ENCODE measurements at places on chromosomes 12 and 14.

DNA sequence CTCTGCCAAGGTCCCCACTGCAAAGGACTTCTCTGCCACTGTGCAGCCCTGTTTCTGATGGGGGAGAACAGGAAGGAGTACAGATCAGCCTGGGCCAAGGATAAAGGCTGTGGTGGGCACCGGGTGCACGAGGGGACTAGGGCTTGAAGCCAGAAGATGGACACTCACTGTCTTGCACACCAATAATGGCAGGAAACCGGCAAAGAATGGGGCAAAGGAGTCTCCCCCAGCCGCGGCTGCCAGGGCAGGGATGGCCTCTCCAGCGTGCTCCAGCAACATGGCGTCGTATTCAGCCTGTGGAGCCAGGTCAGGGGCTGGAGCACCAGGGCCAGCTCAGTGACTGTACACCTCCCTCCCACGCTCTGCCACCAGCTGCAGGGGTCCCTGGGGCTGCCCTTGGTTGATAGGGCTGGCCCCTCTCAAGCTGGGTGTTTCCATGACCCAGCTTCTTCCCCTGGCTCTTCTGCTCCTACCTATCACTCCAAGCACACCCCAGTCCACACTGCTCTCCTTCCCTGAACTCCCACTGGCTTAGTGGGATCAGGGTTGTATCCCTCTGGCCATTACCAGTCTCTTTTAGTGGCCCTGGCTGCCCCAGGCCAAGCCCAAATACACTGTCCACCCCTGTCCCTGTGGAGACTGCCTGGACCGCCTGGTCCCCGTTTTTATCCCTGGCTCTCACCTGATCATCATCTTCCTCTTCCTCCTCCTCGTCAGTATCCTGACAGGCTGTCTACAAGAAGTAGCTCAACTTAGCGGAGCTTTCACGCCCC is 6.3 kb downstream of the IPO4 start:
- DNase-seq: no peak

- DNase-seq: no peak
These were observed 7.4 kb upstream of the CCDC88C start for GRCh38 chr14:91424813-91425530.

DNA sequence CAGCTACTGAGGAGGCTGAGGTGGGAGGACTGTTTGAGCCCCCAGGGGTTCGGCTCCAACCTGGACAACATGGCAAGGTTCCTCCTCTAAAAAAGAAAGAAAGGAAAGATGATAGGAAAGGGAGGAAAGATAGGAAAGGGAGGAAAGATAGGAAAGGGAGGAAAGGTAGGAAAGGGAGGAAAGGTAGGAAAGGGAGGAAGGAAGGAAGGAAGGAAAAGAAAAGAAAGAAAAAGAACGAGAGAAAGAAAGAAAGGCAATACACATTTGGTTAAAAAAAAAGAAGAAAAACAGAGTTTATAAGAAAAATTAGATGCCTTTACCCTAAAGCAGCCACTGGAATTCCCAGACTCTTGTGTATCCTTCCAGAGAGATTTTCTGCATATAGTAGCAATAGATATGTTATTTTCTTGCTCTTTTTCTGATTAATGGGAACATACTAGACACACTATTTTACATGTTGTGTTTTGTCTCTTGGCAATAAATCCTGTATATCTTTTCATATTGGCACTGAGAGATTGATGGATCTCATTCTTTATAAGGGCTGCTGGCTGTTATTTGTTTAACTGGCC is 12.2 kb downstream of the HNF1A start:
- DNase-seq: no peak

- DNase-seq: no peak
These were observed 5.7 kb downstream of the ARPC3 start for GRCh38 chr12:110444455-110444854.

DNA sequence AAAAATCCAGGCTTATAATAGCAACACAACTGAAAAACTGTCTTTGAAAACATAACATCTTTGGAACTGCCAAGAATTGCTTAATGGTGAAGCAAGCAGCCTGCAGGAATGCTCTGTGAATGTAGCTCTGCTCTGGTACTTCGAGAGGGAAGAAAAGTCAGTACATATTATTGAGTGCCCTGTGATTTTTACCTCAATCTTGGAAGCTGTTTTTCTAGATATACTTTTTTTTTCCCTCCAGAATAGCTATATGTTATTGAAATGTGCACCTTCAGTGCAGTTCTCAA is 508.1 kb downstream of the PCNX1 start:
- DNase-seq: no peak

DNA sequence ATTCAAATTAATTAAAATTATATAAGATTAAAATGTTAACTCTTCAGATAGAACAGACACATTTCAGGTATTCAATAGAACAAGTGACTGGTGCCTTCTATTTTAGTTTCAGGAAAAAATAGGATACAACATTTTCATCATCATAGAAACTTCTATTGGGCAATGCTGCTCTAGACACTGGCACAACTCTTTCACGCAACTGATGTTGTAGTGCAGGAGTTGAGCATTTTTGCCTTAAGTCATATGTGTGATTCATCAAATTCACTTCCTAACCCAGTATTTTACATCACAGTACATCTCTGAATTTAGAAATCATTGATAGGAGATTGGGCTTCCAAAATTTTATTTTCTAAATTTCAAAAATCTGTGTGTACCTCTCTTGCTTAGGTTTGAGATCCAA is 215.4 kb upstream of the DIO2 start:
- DNase-seq: no peak

DNA sequence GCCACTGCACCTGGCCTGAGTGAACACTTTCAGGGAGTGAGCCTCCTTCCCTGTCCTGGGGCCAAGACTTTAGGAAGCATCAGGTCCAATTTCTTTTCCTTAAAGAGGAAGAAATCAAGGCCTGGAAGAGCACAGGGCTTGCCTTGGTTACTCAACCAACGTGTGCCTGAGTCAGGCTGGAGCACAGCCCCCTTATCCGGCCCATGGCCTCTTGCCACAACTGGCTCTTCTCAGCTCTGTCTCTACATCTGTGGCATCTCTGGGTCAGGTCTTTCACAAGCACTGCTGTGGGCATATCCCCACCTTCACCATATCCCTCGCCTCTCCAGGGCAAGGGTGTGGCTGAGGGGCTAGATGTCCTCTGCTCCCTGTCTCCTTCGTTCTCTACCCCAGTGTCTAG is 6.8 kb downstream of the MYH6 start:
- DNase-seq: no peak

- DNase-seq: no peak
These were observed 244.9 kb upstream of the DIO2 start for GRCh38 chr14:80456209-80456608.

DNA sequence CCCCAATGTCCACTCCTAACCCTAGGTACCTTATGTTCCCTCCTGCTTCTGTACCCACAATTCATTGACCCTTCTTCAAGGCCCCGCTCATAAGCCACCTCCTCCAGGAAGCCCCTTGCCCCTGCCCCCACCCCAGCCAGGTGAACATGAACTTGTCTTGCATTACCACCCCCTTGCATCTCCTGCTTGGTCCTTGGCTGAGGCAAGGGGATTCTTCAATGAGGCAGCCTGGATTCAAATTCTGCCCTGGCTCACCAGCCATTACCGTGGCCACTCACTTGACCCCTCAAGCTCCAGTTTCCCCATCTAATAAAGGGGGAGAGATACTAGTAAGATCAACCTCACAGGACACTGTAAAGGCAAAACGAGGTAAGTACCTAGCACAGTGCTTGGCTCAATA is 193.1 kb downstream of the DICER1 start:
- DNase-seq: no peak

DNA sequence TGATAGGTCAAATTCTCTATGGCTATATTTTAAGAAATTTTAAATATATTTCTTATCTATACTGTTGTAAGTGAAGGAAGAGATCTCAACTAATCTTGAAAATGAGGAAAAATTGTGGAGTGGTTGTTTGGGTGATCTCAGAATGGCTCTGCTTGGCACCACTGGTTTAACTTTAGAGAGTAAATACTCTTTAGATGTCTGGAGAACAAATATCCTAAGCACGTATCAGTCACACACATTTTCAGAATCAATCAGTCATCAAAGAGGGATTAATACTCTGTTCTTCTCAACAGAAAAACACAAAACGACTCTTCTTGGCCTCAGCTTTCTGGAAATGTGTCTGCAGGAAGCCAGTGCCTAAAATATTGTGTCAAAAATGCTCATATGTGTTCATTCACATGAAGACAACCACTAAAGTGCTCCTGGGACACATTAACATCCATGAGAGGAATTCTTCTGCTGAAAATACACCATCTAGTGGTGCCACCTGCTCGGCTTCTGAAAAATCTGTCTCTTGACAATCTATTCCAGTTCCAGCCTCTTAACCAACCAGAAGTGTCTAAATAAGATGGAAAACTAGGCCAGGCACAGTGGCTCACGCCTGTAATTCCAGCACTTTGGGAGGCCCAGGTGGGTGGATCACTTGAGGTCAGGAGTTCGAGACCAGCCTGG is 81.1 kb upstream of the CCDC198 start:
- DNase-seq: no peak

DNA sequence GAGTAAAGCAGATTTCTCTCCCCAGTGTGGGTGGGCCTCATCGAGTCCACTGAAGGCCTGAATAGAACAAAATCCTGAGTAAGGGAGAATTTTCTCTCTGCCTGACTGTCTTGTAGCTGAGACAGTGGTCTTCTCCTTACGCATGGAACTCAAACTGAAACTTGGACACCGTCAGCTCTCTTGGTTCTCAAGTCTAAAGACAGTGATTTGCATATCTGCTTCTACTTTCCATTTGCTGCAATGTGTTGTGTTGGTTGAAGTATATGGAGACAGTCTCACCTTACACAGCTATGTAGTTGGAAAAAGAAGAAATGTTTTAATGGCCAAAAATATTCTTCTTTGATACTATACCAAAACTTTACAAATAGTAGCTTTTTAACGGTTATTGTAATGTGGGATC is 160.2 kb upstream of the LMNTD1 start:
- no peak for DNase-seq

DNA sequence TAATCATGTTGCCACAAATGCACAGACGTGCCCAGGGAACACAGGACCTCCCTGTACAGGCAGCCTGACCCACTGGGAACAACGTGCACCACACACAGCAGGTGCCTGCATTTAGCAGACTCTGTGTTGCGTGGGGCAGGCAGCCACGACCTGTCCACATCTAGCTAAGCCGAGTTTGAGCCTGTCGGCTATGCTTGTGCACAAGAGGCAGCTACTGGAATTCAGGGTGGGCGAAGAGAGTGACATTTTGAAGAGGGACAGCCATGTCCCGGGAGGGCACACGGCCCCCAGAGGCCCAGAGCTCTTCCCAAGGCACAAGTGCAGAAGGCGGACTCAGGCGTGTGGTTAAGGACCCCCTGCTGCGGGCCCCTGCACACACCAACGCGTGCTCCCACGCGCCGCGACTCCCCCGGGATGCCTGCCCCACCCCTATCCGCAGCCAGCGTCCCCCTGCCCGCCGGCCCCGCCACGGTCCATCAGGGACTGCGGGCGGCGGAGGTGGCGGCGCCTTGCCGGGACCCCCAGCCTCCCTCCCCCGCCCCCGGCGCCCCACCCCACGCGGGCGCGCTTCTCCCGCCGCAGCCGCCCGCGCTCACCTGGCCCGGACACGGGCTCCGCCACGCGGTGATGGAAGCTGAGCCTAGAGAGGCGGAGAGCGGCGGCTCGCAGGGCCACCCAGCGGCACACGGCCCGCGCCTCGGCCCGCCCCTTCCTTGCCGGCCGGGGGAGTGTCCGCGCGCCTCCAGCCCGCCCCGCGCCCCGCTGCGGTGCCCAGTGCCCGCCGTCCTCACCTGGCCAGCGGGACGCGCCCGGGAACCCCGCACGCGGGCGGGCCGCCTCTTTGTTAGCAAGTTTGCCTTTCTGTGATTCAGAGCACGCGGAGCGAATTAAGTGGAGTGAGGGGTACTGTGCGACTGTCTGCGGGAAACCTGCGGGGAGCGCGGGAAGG is 125.3 kb upstream of the PRMT8 start:
- DNase-seq: peak; percentile 92

DNA sequence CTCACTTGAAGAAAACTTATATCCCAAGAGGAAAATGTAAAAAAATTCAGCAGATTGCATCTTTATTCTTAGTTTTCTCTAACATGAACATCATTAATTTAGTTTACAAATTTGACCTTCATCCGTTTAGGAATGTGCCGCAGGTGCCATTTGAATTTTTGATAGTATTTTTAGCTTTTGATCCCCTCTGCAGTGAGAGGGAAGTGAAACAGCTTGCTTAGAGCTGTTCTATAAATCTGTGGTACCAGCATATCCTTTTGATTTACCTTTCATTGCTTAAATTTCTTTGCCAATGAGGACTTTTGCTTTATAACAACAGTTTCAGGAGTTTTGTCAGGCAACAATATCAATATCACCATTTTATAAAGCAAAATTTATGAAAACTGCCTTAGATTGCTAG is 32.7 kb downstream of the DUSP6 start:
- DNase-seq: no peak

DNA sequence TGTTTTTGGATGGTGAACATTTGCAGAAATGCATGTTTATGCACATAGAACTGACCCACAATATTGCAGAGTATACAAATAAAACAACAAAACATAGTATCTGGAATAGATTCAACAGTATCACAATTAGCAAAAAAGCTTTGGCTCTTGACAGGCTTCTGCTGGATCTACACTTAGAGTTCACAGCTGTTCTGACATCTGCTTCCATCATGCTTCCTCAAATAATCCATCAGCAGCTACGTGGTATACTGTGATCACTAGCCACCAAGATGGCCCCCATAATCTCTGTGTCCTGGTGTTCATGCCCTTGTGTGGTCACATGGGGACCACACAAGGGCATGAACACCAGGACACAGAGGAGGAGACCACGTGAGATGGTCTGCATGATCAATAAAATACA is 166.6 kb upstream of the CCDC198 start:
- DNase-seq: no peak

DNA sequence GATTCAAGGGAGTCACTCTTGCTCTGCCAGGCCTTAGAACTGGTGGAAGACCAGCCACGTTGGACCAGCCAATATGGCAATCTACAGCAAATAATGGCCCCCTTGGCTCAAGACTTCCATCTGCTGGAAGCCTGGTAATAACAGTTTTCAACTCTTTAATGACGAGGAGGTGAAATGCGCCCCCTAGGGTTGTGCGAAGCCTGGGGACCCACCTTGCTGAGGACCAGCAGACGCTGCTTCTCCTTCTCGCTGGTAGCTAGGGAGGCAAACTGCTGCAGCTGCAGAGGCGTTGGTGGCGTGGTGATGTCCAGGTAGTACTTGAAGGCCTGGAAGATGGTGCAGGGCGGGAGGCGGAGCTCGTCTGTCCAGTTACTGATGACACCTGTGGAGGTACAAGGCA is 41.5 kb upstream of the FBXO21 start:
- peak; percentile 17 for DNase-seq

GRCh38 chr12:48592591-48593086 is 22.8 kb upstream of the LALBA start:
- DNase-seq: no peak

- no peak for DNase-seq
These were observed 44.5 kb upstream of the BCL11B start for GRCh38 chr14:99316281-99317163.

GRCh38 chr12:95673576-95673975 is 117.0 kb downstream of the NTN4 start:
- DNase-seq: no peak

GRCh38 chr14:90062822-90063539 is 1.2 kb downstream of the KCNK13 start:
- no peak for DNase-seq

GRCh38 chr12:100027671-100028070 is 42.9 kb upstream of the ANKS1B start:
- DNase-seq: no peak

- peak; percentile 14 for DNase-seq
These were observed 385.9 kb downstream of the EGLN3 start for GRCh38 chr14:33564774-33565630.

GRCh38 chr12:93237235-93237915 is 140.3 kb upstream of the NUDT4 start:
- no peak for DNase-seq

Measured in iPS-NIHi11 (cell line).